AML-193 (cell line): ENCODE measurements at places on chromosomes 6 and 20.
A peak's percentile ranks its signal among the peaks of the same experiment; 100 is the strongest.

GRCh38 chr6:137768935-137769334 lies 98.1 kb upstream of the TNFAIP3 start:
- DNase-seq: no peak

GRCh38 chr6:126905917-126906316 lies 212.6 kb upstream of the RSPO3 start:
- no peak for DNase-seq

GRCh38 chr6:13318821-13319220 lies 9.5 kb downstream of the TBC1D7 start:
- no peak for DNase-seq

- peak; percentile 100 for DNase-seq
Measured at GRCh38 chr6:25962149-25963127, at the start of gene TRIM38. Gene TRIM38 (plus strand): TSS chr6:25962802. CDS start chr6:25966523, 3,721 bp downstream.

DNA sequence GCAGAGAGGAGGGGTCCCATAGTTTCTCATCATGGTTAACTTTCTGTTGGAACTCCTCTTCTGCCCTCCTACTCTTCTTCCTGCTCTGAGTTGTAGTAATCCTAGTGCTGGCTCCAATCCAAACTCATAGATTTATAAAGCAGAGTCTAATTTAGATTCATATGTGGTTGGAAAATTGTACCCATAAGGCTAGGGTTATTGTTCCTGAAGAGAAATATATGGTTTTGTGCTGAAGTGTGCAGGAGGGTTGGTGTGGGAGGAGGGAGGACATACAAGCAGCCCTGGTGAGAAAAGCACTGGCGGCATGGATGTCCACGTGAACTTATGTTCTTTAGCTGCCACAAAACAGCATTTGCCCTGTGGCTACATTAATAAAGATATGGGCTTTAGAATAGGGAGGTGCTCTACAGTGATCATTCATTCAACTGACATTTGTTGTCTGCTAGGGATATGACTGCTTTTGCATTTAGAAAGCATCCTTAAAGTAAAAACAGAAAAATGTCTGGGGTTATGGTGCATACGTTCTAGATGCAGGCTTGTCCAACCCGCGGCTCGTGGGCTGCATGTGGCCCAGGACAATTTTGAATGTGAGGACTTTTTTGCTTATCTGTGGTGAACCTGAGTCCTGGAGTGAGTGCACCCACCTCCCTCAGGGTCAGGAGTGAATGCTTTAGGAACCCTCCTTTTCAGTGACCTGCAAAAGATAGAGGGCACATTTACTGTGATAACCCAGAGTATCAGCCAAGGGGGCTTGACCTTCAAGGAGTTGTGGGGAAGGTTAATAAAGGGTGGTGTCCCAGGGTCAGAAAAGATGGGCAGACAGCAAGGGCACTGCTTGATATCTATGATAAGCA lies 4.1 kb downstream of the HLA-A start:
- DNase-seq: no peak

GRCh38 chr6:56104591-56104990 lies 142.8 kb downstream of the COL21A1 start:
- no peak for DNase-seq

- no peak for DNase-seq
Measured at GRCh38 chr20:1896484-1897258, 1.5 kb downstream of the SIRPA start.

GRCh38 chr6:6495851-6496250 lies 92.7 kb upstream of the LY86 start:
- no peak for DNase-seq

- DNase-seq: no peak
Measured at GRCh38 chr6:15491986-15492269, 170.9 kb downstream of the DTNBP1 start.

DNA sequence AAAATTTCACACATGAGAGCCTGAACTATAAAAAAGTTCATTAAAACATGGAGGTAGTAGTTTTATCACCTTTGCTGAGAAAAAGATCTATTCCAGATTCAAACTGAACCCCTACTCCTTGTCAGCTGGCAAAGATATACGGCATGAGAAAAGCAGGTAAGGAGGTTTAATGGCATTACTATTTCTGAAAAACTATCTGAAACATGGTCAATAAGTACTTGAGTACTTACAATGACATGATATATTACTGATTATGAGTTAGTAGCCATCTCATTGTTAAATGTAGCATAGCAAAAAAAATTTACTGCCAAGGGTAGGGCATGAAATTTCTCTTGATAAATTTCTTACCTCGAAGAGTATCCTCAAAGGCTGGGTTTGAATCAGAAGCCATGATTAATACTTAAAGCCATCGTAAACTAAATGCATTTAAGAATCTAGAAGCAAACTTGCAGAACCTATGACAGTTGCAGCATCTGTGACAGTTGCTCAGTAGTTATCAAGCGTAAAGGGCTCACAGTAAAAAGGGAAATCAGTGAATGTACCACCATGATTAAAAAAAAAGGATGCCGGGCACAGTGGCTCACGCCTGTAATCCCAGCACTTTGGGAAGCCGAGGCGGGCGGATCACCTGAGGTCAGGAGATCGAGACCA lies 8.7 kb downstream of the SLC17A5 start:
- DNase-seq: no peak

GRCh38 chr6:169409742-169410312 lies 156.2 kb upstream of the THBS2 start:
- no peak for DNase-seq

DNA sequence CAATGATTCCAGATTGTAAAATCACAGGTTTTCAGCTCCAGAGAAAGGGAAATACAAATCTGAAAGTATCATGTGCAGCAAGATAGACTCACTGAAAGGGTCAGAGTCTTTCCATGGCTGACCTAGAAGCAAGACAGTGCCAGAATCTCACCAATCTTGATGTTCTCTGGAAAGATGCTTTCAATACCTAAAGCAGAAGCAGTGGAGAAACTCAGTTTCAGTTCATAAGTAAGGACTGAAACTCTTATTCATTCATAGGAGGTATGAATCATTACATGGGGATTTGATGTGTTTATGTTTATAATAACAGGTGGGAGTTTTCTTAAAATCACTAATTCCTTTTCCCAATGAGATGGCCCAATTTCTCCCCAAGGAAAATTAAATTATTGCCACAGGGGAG lies 42.5 kb downstream of the SLC2A12 start:
- DNase-seq: no peak

DNA sequence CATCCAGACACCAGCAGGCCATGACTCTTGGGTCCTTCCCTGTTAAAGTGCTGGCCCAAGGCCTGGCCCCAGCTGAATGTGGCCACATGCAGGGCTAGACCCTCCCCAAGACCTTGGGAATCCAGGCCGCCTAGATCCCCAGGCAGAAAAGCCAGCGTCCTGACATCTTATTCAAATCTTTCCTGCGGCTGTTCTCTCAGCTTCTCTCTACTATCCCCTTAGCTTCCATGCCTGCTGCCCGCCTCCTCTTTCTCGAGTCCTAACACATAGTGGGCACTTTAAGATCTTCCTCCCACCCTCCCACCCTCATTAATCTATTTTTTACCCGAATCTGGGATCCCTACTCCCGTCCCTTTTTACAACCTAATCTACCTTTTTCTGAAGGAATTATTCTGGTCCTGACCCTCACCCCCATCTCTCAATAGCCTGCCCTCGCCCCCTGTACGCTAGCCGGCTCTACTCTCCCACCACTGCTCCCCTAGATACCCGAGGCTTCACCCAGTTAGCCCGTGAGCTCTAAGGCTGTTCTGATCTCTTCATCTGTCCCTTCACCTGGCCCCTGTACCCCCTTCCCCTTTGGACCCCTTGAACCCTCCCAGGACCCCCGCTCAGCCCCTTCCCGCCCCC lies at the start of gene CCHCR1:
Gene CCHCR1 (minus strand): TSS at position 290 of the 627 bp plus-strand sequence. CDS start 202 bp downstream, at position 88.
- no peak for DNase-seq

DNA sequence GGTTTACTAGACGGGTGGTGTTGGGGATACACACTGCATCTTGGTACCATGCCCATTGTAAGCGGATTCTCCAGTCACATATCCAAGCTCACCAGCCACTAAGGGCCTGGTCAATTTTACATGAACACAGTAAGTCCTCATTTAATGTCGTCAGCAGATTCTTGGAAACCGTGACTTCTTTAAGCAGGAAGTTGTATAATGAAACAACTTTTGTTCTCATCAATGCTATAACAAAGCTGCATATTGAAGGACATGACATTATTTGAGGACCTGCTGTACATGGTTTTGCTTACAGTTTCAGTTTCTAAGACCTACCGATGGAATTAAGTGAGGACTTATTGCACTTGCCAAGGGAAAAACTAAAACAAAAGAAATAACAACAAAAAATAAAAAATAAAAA lies 295.6 kb downstream of the SYNE1 start:
- no peak for DNase-seq

- DNase-seq: no peak
Measured at GRCh38 chr6:132817554-132818403, 3.4 kb downstream of the RPS12 start.

DNA sequence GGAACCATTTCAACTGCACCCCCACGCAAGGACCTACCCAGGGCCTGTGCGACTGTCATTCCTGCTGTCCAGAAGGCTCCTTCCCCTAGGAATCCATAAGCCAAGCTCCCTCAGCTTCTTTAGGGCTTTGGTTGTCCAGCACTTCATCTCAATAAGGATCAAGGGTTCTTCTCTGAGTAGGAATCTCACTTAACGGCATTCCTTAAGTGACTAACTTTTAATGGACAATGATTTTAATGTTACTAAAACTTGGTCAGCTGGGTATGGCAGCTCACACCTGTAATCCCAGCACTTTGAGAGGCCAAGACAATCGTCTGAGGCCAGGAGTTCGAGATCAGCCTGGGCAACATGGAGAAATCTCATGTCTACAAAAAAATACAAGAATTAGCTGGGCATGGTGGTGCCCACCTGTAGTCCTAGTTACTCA lies 13.4 kb downstream of the UBE2V1 start:
- DNase-seq: no peak

DNA sequence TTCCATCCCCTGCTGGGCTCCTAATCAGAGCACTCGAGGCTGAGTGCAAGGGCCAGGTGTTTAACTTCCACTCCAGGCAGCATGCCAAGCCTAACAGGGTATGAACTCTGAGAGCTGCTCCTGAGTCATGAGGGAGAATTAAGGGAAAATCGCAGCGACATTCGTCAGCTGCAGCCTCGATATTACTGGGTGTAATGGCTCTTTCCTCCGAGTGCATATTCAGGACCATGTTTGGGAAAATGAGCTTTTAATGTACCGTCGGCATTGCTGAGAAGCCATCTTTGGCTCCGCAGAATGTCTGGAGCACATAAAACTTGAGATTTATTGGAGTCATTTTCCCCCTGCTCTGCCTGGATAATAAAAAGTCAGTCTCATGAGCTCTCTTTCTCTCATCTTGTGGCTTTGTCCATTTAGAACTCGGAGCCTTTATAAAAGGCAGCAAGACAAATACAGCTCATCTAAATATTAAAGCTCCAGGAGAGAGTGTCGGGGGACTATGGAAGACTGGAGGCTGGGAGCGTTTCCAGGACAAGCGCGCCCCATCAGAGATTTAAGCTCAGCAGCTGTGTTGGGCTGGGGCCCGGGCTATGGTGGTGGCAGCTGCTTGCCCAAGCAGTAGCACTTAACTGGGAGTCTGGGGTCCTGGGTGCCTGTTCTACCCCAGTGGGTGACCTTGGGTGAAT lies 103.7 kb downstream of the TOX2 start:
- no peak for DNase-seq

- no peak for DNase-seq
Measured at GRCh38 chr20:43554369-43554768, 4.5 kb upstream of the SGK2 start.

DNA sequence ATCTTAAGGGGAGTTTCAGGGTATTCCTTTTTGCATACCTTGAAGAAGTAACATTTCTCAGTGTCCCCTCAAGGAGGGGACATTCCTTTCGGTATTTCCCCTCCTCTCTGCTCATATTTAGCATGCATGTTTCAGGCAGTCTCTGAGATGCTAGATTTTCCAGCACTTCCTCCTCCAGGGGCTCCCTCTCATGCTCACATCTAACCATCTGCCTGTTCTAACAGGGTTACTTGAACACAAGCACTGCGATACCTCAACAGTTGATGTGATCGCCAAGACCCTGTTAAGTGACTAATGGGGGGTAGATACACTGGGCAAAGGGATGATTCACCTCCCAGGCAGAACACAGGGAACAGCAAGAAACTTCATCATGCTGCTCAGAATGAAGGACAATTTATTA lies 12.9 kb upstream of the MCM3 start:
- no peak for DNase-seq

DNA sequence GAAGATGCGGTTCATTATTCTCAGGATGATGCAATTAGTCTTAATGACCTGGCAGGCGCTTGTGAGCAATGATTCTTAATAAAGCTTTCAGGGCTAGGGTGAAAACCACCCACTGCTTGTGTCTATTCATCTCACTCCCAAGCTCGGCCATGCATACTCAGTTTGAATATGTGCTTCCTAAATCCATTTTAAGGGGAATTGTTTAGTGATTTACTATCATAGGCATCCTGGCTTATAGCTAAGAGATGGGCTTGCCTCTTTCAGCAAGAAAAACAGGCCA lies 141.1 kb upstream of the SLC24A3 start:
- DNase-seq: no peak

DNA sequence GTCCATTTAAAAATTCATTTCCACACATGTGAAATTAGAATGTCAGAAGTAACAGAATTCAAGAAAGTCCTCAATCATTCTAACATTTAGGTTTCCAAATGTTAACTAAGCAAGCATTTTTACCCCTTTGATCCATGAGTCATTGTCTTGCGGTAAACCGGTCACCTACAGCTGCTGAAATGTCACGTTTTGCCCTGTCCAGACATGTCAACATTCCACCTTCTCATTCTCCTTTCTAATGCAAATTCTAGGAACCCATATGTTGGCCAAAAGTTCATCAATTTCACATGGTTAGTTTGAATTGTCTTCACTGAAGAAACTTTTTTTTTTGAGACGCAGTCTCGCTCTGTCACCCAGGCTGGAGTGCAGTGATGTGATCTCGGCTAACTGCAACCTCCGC lies 117.2 kb downstream of the IPCEF1 start:
- DNase-seq: no peak

- no peak for DNase-seq
Measured at GRCh38 chr6:39407446-39407993, 85.0 kb upstream of the KCNK16 start.

DNA sequence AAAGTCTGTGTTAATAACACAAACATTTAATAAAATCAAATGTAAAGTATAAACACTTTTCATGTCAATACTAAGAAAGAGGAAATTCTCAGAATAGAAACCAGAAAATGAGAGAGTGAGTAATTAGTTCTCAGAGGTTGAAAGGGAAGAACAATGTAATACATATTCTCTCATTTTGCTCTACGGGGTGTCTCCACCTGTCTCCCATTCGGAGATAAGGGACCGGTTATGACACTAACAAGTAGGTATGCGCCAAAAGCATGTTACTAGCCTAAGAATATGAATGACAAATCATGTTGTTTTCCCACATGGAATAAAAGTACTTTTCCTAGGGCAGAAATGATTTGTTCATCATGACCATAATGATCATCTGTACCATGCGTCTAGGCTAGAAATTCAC lies 35.6 kb upstream of the PRELID3B start:
- DNase-seq: no peak

DNA sequence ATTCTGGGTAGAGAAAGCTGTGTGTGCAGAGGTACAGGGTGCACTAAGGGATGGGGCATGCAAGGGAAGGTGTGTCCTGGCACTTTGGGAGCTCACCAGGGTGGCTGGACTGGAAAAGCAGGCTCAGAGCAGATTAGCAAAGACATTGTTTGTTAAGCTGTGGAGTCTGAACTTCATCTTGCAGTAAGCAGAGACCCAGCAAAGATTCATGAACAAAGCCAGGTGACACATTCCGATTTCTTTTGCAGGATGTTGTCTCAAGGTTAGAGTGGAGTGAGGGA lies 28.8 kb downstream of the DUSP22 start:
- DNase-seq: no peak
